ENCODE measurements at places on chromosomes 7 and 10. TPM values are rescaled to one million over a fixed set of nuclear protein-coding genes. Genes with fewer than 3 reads are reported as not detected.

GSTO2 gene
- total RNA-seq, result 0.28 TPM

ST8SIA6 gene
- 0.24 TPM for total RNA-seq

FLNC gene
- 72.3 TPM for total RNA-seq

DNA sequence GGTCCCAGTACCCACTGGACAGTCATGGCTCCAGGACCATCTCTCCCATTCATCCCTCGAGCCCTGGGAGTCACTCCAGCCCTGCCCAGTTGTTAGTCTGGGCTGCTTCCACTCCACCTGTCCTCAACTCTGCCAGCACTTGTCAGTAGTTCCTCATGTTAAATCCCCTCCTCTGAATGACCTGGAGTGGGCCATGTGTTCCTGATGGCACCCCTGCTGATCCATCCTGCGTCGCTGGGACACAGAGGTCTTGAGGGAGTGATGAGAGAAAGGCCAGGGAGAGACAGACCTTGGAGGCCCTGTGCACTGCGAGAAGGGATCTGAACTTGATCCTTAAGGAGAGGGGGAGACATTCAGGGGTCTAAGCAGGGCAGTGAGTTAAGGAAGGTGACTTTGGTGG is 174.9 kb downstream of the GRID1 start:
- no peak overlapping the region for H3K4me3 ChIP-seq
- no peak for DNase-seq
- H3K36me3 ChIP-seq, result no peaks in the 10 kb centered on the region
- H3K27ac ChIP-seq, result no peak overlapping the region
- H3K27me3 ChIP-seq, result peaks cover 3% of the 10 kb centered on the region
- no peaks in the 10 kb centered on the region for H3K4me1 ChIP-seq

DNA sequence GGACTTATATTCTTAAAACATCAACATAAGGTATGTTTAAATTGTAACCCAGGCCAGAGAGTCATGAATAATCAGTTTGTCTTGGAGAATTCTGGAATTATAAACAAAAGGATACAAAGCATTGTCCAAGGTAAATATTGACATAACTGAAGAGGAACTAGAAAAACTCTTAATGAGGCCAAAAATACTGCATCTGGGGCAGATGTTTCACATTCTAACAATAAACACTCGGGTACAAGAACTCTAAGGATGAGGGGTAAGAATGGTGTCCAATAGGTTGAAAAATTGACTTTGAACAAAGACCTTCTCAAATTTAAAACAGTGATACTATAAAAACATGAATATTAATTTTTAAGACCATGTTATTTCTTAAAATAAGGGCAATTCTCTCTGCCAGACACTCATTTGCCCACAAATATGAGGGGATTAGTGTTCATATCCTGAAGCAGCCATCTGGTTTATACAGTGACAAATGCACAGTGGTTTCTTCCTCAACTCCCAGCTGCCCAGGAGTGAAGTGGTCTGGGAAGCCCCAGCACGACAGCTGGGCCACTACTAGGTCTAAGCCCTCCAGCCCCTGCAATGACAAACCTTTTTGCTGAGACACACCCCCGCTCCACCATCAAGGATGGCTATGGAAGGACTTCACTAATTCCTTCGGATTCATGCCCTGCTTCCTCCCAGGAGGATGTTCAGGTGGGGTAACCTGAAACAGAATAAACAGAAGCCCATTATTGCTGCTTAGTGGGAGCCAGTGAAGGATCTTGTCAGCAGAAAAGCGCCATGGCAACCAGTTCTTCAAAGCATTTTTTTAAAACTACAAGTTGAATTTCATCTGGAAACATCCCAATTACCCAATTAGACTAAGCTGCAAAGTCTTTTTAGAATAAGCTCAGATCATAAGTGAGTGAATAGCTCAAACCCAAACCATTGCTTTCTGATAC is 107.5 kb upstream of the ARID5B start:
- H3K4me3 ChIP-seq, result no peak overlapping the region
- peak overlapping the region; percentile 84 for H3K27ac ChIP-seq
- no peaks in the 10 kb centered on the region for H3K36me3 ChIP-seq
- H3K27me3 ChIP-seq, result no peaks in the 10 kb centered on the region
- peaks cover 54% of the 10 kb centered on the region for H3K4me1 ChIP-seq

- no peak overlapping the region for H3K4me3 ChIP-seq
- no peaks in the 10 kb centered on the region for H3K27me3 ChIP-seq
- DNase-seq, result no peak
- no peak overlapping the region for H3K27ac ChIP-seq
- H3K4me1 ChIP-seq, result no peaks in the 10 kb centered on the region
- H3K36me3 ChIP-seq, result peaks cover 2% of the 10 kb centered on the region
Measured at GRCh38 chr10:130737186-130737585, 574.3 kb downstream of the TCERG1L start.

GRCh38 chr10:76245951-76246495 is 814.6 kb downstream of the LRMDA start:
- H3K4me3 ChIP-seq, result no peak overlapping the region
- H3K36me3 ChIP-seq, result no peaks in the 10 kb centered on the region
- no peaks in the 10 kb centered on the region for H3K27me3 ChIP-seq
